Spinal cord (tissue), 10 donors: ENCODE measurements at places on chromosomes 3 and 15. TPM values are rescaled to one million over a fixed set of nuclear protein-coding genes. Genes with fewer than 3 reads are reported as not detected.

Gene BFSP2
- not detected for total RNA-seq

- no peak for DNase-seq
Observed at GRCh38 chr15:101045835-101046691, 126.9 kb downstream of the LRRK1 start.

DNA sequence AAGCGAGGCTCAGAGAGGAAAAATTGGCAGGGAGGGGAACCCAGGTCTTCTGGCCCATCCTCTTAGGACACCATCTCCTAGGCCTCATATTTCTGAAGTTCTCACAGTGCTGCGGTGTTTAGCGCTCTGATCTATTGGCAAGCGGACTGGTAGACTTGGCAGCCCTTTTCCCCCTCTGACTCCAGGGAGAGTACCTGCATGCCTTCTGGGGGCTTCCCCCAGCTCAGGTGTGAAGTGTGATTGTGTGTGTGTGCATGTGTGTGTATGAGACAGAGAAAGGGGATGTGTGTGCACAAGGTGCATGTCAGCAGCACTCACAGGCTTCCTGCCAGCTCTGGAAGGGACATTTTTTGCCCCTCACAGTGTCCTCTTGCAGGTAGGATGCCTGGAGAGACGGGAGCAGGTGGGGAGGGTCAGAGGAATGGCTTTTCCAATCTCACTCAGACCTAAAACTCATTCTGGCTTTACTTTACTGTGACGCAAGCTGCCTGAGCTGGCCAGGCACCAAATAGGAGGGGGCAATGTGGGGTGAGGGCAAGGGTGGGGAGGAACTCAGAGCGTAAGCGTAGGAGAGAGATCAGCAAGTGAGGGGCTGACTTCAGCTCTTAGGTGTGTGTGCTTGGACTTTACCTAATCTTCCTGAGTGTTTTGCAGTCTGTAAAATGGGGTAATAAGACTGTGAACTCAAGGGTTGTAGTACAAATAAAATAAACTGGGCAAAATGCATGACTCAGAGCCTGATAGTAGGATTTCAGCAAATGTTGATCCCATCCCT lies 4.0 kb upstream of the IL17RE start:
- DNase-seq: no peak

Gene MESP2
- total RNA-seq: 0.83 TPM

GRCh38 chr3:63588895-63589294 lies 63.6 kb upstream of the SNTN start:
- DNase-seq: no peak

Gene GOLGA8T
- total RNA-seq: 1.1 TPM

DNA sequence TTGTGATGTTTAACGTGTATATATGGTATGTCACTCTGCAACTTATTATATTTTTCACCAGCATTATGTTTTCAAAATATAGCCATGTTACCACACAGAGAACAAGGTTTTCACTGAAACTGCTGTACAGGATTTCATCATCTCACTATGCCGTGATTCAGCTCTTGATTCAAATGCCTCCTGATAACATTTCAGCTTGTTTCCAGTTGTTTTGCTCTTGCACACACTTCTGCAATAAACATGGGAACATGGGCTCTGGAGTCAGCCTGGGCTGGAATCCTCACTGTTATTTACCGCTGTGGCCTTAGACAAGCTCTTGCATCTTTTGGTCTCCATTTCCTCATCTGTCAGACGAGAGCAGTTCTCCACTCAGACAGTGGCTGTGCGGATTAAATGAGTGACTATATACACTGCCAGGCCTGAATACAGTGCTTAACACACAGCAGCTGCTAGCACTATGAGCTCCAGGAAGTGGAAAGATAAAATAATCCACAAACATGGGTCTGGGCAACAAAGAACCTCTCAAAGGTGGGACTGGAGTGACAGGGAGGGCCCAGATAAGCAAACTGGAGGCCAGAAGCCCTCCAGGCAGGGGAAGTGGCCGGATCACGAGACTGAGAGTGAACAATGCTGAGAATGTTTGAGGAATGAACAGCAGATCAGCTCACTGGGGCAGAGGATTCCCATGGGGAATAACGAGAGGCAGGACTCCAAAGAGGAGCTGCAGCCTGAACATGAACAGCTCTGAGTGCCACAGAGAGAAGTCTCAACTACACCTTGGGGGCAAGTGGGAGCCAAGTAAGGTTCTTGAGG lies 17.7 kb downstream of the NTRK3 start:
- no peak for DNase-seq

DNA sequence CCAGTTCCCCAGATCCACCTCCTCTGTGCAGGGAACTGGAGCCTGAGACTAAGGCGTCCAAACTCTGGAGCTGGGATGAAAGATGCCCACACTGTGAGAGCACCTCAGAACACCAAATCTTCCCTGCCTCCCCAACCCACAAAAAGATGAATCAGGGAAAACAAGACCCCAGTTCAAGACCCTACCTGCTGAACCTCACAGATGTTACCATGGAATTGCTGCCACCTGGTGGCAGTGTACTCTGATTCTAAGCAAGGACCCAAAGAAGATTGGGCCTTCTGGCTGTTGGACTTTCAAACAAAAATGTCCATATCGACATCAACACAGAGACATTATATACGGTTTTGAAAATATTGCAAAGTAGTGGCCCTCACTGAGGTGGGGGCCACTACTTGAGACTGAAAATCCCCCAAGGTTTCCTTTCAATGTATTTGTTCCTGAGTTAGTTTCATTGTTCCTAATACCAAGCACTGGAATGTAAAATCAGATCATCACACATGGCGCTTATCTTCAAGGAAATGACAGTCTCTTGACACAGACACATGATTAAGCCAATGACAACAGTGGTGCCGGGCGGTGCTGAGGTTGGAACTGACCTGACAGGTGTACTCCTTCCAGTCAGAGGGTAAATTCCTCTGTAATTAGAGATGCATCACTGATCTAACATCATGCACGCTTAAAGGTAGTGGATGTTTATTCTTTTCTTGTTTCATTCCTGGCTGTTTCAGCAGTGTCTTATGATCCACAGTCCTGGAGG lies 67.6 kb downstream of the SLC6A11 start:
- no peak for DNase-seq

Gene RLBP1
- total RNA-seq: 0.83 TPM

Gene FAM174B
- 9.9 TPM for total RNA-seq

DNA sequence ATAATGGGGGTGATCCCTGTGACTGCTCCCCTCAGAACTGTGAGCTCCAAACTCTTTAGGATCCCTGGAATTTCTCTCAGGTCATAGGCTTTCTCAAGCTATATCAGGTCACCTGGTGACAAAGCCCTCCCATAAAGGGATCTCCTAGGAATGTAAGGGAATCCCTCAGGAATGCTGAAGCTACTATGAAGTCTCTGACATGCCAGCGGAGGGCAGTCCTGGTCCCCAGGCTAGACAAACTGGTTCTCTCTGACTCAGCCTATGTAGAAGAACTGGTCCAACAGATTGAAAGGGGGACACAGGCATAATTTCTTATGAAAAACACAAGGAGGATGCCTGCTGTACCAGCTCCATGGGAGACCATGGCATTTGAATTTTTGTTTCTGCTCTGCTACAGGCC lies 6.7 kb downstream of the LPCAT4 start:
- DNase-seq: no peak

GRCh38 chr3:86388820-86389219 lies 602.1 kb downstream of the VGLL3 start:
- DNase-seq: no peak

Gene SLC9C1
- total RNA-seq: 0.72 TPM

DNA sequence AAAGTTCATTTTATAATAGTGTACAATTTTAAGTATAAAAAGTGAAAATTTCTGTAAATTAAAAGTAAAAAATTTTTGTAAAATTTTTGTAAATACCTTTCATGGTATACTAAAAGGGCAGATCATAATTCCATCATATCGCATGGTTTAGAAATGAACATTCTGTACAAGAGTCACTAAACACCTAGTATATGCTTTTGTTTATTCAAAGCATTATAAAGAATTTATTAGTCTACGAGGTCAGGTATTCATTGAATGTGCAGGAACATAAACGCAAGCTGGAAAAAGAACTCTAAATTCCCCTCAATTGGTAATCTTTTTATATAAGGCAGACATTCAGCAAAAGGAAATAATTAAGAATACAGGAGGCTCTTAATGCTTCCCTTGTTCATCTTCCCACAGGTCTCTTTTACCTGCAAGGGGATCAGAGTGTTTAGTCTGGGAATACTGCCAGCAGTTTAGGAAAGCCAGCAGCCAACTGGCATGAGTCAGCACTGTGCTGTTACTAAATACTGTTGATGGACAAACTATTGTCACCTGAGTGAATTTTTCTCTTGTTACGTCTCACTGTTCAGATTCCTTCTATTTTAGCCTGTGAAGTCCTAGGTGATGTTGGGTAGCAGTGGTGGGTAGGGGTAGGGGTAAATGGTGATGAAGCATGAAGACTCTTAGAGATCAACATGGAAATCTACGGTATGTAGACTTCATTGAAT lies 70.1 kb downstream of the UQCC5 start:
- no peak for DNase-seq

- DNase-seq: no peak
Observed at GRCh38 chr3:13213911-13214846, 140.9 kb upstream of the IQSEC1 start.

Gene CRYGS
- 1.4 TPM for total RNA-seq

Gene GRIP2
- 6.0 TPM for total RNA-seq

Gene GRK7
- total RNA-seq: 0.22 TPM

Gene KLHL40
- not detected for total RNA-seq

Gene CGNL1
- total RNA-seq: 14.5 TPM

Gene MINAR1
- 15.3 TPM for total RNA-seq

DNA sequence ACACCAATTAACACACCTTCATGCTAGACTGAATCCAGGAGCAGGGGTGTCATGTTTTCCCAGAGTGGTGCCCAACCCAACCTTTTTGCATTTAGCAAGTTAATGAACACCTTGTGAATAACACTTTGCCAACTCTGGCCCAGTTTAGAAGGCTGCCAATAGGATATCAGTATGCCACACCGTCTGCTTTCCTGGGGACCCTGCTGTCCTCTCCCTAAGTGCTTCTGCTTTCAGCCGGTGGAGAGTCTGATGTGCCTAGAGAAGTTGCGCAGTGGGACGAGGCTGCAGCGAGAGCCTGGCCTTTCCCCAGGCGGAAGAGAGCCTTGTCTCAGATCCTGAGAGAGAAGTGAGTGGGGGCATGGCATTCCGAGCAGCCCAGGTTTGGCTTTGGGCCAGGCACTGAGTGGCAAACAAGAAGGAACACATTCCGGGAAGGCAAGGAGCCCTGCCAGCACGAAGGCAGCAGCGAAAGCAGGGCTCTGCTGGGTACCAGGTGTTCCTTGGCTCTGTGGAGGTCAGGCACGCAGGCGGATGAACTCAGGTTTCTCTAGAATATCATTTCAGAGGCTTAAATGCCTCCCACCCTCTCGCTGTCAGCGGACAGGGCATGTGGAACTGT lies 36.9 kb downstream of the SENP8 start:
- DNase-seq: peak; percentile 87

DNA sequence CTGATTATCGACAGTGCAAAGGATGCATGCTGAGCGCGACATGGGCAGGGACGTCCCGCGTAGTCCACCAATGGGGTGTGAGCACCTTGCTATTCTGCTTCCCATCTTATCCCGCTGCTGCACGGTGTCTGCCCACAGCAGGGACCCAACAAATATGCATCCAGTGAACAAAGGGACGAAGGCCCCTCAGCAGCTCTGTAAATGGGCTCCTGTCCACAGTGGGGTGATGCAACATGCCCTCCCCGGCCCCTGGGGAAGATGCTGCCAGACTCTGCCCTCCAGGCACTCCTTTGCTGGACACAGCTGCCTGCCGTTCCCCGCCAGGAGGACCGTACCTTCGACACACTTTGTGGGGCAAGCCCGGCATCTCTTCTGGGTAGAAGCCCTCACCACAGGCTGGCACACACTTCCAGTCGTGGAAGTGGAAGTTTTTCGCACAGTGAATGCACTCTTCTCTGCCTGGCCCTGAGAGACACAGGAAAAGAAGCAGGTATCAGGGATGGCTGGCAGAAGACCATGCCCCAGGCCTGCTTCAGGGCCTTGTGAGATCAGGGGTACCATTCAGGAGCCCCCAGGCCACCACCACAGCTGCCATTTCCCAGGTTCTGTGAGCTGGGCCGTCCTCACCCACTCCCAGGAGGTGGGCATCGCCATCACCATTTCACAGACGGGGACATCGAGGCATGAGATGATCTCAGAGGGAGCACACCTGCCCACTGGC lies 18.2 kb upstream of the SNRPA1 start:
- no peak for DNase-seq

Gene CYP8B1
- total RNA-seq: not detected

Gene CCR3
- 0.20 TPM for total RNA-seq

DNA sequence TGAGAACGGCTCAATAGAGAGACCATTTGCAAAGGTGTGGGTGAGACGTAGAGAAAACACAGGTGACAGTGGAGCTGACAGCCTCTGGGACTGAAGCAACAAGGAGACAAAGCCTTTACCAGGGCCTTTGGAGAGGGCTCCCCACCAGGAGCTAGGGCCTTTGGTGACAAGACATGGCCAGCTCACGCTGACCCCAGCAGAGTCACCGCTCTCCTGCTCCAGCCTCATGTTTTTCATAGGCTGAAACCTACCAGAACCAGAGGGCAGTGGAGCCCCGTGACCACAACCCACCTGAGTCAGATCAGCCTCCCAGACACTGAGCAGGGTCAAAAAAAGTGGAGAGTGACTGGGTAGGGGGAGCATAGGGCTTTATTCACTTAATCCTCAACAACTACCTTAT lies 214.7 kb downstream of the SHQ1 start:
- DNase-seq: no peak

GRCh38 chr3:111531446-111531845 lies 10.6 kb upstream of the CD96 start:
- DNase-seq: no peak

Gene ARHGEF26
- 27.2 TPM for total RNA-seq

DNA sequence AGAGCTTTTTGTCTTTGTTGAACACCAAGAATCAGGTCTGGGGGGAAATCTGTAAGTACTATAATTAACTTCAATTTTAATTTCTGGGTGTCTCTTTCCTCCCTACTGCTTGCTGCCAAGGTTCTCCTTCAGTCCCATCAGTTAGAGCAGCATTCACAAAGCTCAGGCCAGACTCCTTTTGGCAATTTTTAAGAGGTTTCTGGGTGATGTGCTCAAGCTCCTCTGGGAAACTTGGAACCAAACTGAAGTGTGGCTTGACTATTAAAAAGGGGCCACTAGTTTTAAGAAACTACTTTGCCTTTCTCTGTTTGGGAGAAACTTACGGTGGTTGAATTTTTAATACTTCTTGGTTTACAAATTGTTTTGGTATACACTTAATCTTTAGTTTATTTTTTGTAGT lies 227.7 kb upstream of the SOX2 start:
- DNase-seq: peak; percentile 38

DNA sequence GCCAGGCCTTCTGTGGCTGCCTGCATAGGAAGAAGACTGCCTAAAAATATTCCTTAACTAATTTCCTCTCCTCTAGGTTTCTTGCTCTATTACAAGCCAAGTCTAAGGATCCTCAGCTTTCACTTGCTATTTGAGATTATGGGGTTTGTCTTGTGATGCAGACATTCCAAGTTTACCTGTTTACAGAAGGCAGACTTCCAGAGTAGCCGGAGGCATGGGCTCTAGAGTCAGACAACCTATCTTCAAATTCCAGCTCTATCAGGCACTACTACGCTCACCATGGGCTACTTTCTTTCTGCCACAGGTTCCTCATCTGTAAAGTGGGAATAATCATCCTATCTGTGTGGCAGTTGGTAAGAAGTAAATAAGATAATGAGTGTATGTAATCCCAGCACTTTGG lies 95.6 kb upstream of the BCL6 start:
- no peak for DNase-seq
